ENCODE measurements at places on chromosomes 6 and 20.
A peak's percentile ranks its signal among the peaks of the same experiment; 100 is the strongest.

- DNase-seq: no peak
Observed at GRCh38 chr20:4116091-4116490, 100.7 kb upstream of the RNF24 start.

GRCh38 chr6:133227344-133227743 lies 13.8 kb upstream of the EYA4 start:
- no peak for DNase-seq

- no peak for DNase-seq
Observed at GRCh38 chr20:47058236-47058635, 163.6 kb downstream of the EYA2 start.

DNA sequence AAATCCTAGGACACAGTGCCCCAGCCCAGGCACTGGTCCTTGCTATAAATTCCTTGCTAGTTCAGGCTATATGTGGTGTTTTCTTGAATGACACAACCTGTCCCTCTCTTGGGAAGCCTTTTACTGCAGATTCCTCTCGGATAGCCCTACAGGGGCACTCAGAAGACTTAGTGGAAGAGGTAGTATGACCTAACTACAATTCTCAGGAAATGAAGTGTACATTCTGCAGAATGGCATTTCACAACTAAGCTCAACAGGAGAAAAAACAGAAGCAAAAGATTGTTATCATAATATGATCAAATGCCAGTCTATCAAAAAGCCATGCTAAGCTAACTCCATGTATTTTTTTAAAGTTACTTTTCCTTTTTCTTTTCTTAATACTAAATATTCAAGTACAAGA lies 66.3 kb upstream of the FBXL4 start:
- no peak for DNase-seq

- peak; percentile 75 for DNase-seq
Observed at GRCh38 chr6:25138233-25138933, 140.8 kb upstream of the CARMIL1 start.

GRCh38 chr6:18413381-18413780 lies 26.2 kb downstream of the RNF144B start:
- no peak for DNase-seq

- no peak for DNase-seq
Observed at GRCh38 chr20:22675341-22675740, 91.0 kb upstream of the FOXA2 start.

GRCh38 chr6:108596956-108597355 lies 36.2 kb downstream of the FOXO3 start:
- no peak for DNase-seq

- DNase-seq: no peak
Observed at GRCh38 chr6:82924799-82925535, 140.7 kb downstream of the UBE3D start.

DNA sequence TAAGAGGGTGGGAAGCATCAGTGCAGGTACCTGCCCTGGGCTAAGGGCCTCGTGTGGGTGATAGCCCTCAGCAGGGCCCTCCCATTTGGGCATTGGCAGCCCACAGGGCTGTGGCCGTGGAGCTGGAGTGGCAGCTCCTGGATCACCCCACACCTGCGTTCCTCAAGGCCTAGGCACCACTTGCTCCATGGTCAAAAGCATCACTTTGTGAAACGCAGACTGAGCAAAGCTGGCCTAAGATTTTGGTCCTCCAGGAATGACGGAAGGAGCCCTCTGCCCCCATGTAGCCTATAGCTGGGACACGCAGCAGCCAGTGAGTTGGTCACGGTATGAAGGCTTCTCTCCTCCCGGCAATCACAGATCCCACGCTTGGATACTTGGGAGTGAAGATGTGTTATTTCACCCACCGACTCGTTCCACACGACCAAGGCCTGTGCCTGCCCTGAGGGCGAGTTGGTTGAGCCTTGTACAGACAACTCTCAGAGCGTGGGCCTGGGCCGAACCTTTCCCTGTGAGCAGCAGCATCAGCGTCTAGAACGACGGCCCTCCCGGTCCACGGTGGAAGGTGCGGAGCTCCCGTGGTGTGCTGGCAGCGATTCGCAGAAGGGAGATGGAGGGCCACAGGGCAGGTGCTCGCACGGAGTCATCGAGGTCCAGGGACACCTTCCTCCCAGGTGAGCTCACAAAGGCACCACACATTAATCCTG lies 39.7 kb downstream of the THBS2 start:
- no peak for DNase-seq
